ENCODE measurements at places on chromosomes 16 and 17.

- DNase-seq = no peak
Observed at GRCh38 chr17:28177351-28177750, 134.9 kb downstream of the NLK start.

DNA sequence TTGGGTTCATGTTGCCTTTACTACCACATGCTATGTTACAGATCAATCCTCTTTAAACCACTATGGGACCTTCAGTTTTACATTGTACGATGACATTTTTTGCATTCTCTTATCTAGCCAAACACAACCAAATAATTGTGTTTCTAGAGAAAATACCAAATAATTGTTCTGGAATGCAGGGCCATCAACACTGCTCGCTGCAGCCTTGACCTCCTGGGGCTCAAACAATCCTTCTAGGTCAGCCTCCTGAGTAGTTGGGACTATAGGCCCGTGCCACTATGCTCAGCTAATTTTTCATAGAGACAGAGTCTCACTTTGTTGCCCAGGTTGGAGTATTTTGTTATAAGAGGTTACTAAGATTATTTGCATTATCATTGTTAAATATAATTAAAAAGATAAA lies 237.5 kb upstream of the PMFBP1 start:
- no peak for DNase-seq

DNA sequence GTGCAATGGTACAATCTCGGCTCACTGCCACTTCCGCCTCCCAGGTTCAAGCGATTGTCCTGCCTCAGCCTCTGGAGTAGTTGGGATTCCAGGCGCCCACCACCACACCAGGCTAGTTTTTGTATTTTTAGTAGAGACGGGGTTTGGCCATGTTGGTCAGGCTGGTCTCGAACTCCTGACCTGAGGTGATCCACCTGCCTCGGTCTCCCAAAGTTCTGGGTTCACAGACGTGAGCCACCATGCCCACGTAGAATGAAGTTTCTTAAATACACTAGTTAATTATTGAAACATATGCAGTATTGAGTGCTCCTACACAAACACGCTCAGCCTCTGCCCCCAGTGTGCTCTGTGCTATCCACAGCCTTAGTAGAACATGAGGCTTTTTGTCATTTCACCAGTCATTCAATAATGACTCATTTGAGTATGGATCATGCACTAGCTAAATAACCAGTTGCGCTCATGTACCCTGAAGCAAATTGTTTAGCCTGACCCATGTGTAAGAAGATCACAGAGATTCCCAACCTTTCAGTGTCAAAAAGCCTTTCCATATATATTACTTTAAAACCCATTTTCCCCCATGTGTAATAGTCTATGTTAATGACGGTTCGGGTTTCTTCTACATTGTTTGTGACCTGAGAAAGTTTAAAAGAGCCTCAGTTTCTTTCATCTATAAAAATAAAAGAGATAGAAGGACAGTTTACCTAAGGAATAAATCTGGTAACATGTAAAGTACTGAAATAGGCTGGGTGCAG lies 49.7 kb downstream of the TUBD1 start:
- peak; percentile 45 for DNase-seq

- DNase-seq = no peak
Observed at GRCh38 chr17:5557485-5557884, 26.8 kb downstream of the NLRP1 start.

GRCh38 chr16:2082983-2083364 lies 35.2 kb downstream of the TSC2 start:
- no peak for DNase-seq

- DNase-seq = no peak
Observed at GRCh38 chr16:49918257-49918656, 62.3 kb upstream of the ZNF423 start.

DNA sequence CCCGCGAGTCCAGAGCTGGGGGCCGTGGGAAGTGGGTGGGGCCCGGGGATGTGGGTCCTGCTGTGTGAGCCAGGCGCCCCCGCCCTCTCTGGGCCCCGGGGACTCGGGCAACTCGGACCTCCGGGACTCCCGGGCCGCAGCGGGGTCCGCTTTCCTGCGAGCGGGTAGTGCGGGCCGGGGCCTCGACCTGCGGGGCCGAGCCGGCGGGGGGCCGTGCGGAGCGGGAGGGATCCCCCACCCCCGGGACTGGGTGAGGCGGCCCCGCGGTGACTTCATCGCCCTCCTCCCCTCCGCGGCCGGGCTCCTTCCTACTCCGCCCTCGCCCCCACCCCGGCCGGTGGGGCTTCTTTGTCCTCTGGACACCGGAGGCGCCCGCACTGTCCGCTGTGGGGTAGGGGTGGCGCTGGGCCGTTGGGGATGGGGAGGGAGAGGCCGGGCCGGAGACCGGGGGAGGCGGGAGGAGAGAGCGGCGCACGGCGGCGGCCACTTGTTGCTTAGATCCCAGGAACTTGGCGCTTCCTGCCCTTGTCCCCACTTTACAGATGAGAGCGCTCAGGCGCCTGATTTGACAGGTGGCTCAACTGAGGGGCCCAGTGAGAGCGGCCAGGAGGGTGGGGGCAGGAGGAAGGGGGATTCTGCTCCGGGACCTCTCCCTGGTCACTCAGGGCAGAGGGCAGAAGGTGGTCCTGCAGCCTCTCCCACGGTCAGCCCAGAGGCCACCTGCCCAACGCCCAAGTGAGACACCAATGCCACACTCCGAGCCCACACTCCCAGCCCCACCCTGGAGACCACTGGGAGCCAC lies 874 bp downstream of the CMTM3 start:
- peak; percentile 29 for DNase-seq

- DNase-seq = no peak
Observed at GRCh38 chr16:51526621-51527020, 375.6 kb upstream of the SALL1 start.

GRCh38 chr17:17613708-17614114 lies 22.2 kb upstream of the PEMT start:
- peak; percentile 46 for DNase-seq

GRCh38 chr17:68591583-68591982 lies 9.6 kb downstream of the FAM20A start:
- DNase-seq = no peak

DNA sequence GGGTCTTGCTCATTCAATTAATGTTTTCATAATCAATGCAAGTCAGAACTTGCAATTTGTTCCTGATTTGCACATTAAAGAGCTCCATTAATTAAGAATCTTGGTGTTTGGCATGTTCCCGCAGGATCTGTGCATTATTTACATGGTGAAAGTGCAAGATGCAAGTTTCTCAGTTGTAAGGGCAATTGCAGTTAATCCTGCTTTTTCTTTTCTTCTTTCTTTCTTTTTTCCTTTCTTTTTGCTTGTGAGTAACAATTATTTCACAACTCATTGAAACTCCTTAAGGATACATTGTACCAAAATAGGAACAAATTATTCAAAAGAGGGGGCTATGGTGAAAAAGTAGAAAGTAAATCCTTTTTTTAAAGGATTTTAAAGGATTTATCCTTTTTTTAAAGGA lies 24.2 kb downstream of the AATF start:
- no peak for DNase-seq

- DNase-seq = no peak
Observed at GRCh38 chr17:65181237-65182061, 44.3 kb downstream of the RGS9 start.

GRCh38 chr16:67431775-67432505 lies 1.0 kb downstream of the HSD11B2 start:
- DNase-seq = no peak

All from activated CD4-positive, alpha-beta T cell treated with anti-CD3 and anti-CD28 coated beads, Interleukin-2, amount 50 U/mL, for 1 hour (primary cell).